Right ventricle myocardium superior (tissue), 1 donor: ENCODE measurements at places on chromosomes 6 and 20. TPM values are rescaled to one million over a fixed set of nuclear protein-coding genes. Genes with fewer than 3 reads are reported as not detected.

- DNase-seq, result no peak
Measured at GRCh38 chr6:159443417-159443920, 249.6 kb downstream of the SOD2 start.

GRCh38 chr6:85556992-85557668 is 36.5 kb downstream of the SNX14 start:
- no peak for DNase-seq

GRCh38 chr6:166169549-166170421 is 2.1 kb upstream of the TBXT start:
- DNase-seq, result no peak

Gene TSHZ2
- 4.9 TPM for total RNA-seq

Gene WASF1
- 1.2 TPM for total RNA-seq

Gene CPNE5
- 10.0 TPM for total RNA-seq

Gene COX4I2
- total RNA-seq, result 9.3 TPM
